CD4-positive, alpha-beta T cell treated with Interleukin-17A for 4 hours (primary cell): ENCODE measurements at places on chromosomes 3 and 15.

- DNase-seq, result no peak
Measured at GRCh38 chr3:129424185-129424841, 4.1 kb downstream of the EFCAB12 start.

GRCh38 chr3:4994823-4995499, 15.7 kb downstream of the BHLHE40 start:
- DNase-seq, result no peak

DNA sequence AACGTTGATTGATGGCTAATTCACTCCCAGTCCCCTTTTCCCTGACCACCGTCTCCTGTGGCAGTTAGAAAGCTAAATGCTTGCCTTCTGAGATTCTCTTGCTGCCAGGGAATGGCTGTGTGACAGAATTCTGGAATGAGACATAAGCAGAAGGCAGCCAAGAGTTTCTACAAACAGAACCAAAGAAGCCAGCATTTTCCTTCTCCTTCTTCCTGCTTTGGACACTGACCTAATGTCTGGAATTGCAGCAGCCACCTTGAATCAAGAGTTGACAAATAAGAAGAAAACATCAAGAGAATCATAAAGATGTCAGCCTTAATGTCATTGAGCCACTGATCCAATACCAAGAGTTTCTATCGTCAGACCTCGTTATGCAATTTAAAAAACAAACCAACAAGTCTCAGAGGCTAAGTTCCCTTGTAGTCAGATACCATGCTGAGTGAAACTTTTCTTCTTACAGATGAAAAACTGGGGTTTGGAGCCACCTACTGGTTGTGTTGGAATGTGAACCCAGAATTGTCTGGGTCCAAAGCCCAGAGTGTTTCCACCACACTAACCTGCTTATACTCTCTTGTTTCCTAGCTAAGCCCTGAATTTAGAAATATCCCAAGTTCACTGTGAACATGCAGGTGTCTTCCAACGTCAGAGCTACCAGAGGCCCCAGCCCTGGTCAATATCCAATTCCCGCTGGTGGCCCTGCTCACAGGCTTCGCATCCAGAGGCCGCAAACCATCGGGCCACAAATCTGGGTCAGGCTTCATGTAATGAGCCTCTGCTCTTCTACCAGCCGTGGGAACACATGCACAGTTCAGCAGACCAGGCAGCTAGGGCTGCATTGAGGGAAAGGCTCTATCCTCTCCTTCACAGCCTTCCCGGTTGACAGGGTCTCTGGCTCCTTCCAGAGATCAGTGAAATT, 42.5 kb downstream of the MCF2L2 start:
- peak; percentile 65 for DNase-seq

- DNase-seq, result peak; percentile 50
Measured at GRCh38 chr15:92158426-92158825, 235.3 kb upstream of the ST8SIA2 start.

- DNase-seq, result no peak
Measured at GRCh38 chr3:153680526-153680925, 440.7 kb upstream of the ARHGEF26 start.

DNA sequence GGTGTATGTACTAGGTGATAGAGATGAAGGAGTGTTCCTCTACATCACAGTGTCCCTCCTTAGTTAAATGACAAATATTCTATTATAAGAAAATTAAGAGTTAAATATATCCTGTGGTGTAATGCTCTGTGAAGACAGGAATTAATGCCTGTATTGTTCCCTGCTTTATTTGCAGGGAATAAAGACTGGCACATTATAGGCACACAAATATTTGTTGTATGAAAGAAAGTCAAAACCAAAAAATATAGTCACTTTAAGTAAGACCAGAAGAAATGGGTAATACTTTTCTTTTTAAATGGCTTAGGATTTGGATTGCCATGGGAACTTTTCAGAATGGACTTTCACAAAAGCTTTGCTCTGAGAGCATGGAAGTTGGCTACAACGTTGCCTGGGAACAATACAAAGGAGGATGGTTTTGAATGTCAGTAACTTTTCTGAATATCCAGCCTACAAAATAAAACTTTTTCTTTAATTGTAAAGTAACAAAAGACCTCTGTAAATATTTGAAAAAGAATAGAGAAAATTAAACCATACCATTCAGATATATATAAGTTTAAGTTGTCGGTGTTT, 158.0 kb upstream of the P2RY1 start:
- DNase-seq, result no peak

DNA sequence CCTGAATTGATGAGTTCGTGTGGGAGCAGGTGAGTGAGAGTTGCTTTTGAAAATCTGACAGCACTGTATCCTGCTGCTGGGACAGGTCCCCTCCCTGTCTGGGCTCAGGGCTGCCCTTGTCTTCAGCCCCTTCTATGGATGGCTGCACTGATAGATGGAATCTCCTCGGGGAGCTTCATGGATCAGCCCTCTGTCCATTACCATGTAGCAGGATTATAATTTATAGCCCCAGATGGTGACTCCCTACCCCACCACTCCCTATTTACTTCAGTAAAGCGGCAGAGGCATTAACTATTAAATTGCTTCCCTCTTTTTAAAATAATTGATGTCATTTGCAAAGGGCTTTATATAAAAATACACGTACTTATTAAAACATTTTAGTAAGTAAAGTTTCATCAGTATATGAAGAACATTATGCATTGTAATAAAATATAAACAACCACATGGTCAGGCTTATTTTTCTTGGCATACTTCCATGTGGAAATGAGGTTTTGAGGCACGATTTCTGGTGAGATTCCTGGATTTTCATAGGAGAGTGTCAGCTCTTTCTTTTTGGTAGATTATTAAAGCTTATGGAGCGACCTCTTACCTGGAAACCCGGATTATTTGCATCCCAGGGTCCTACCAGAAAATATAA, 38.5 kb downstream of the MAP3K13 start:
- DNase-seq, result no peak

DNA sequence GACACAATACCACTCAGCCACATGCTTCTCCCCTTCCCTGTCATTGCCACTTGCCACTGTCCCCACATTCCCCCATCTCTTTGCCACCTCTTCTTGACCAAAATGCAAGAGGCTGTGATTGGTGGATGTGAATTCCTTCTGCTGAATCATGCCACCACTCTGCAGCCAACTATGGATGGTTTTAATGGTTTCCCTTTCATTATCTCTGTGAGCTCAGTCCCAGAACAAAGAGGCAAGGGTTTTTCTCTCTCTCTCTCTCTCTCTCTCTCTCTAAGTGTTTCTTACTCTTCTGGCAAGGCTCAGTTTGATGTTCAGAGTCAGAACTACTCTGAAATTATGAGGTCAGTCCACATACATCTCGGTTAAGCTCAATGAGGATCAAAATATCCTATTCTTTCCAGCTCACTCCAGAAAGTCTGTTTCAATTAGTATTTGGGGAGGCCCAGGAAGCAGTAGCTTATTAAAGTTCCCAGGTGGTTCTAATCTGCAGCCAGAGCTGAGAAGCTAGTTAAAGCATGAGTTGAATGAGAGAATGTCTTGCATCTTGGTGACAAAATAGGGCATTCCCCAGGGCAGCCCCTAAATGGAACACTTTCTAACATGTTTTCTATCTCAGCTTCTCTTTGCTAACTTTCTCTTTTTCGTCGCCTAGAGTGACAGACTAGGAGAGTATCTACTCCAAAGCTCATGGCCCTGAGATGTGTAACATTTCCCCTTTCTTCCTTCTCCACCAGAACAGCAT, 8.5 kb upstream of the ILDR1 start:
- no peak for DNase-seq

- DNase-seq, result peak; percentile 78
Measured at GRCh38 chr15:90902040-90902839, 862 bp upstream of the MAN2A2 start.

DNA sequence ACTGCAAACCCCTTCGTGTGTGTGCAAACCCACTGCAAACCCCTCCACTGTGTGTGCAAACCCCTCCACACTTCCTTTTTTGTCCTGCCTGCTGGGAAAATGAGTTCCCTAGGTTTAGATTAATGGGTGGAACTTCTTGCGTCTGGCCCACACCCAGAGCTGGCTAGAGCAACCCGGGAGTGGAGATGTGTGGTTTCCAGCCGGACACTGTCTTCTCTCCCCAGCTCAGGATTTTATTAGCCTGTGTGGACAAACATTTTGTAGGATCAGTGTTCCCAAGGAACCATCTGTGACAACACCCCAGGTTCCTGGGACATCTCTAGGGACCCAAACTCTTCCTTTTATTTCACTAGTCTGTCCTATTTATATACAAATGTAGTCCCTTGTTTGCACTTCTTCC, 9.6 kb upstream of the LRRK1 start:
- DNase-seq, result no peak

DNA sequence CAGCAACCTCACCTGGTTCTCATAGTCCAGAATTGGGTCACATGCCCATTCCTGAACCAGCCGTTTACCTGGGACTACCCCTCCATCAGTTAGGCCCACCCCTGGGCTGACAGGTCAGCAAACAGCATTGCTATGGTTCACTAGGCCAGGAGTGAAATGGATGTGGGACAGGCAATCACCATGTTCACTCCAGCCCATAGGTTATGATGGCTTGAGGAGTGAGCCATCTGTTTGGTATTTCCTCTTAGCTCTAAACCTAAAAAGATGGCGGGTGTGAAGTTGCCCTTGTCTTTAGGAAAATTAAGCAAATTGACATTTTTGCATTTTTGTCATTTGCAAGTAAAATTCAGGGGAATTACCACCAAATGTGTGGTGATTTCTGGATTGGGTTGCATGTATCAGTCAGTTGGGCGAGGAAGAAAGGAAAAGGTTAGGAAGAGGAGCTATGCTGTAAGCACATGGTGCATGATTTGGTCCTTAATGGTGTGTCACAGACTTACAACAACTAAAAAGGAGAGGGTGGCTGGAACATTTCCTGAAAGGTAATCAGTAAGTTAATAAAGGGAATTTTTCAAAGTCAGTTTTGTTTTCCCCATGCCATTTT, 17.2 kb downstream of the NXPE3 start:
- no peak for DNase-seq

DNA sequence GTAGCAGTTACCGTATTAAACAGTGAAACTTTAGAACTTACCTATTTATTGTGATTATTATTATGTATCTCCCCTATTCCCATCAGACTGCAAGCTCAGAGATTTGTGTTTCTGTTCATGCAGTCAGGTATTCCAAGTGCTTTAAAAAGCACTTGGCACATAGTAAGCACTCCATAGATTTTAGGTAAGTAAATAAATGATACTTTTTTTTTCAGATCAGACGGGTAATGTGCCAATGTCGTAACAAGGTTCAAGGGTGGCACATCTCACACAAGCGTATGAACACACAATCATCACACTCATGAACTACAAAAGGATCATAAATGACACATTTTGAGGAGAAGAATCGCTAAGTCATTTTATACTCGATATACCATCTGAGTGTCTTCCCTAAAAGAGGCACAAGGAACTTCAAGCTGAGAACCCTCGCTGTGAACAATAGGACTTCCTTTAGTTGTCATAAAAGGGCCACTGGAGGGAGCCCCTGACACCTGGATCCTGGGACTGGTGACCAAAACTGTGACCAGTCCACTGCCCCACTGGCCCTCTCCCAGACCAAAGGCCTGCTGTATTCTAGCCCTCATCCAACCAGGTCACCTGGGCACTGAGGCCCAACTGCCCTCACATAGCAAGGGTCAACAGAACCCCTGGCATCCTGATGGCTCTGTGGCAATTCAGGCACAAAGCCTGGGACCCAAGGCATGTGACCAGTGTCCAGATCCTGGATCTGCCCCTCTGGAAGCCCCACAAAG, 32.1 kb downstream of the KIF9 start:
- no peak for DNase-seq

- no peak for DNase-seq
Measured at GRCh38 chr3:134057006-134057653, 27.4 kb upstream of the SLCO2A1 start.

DNA sequence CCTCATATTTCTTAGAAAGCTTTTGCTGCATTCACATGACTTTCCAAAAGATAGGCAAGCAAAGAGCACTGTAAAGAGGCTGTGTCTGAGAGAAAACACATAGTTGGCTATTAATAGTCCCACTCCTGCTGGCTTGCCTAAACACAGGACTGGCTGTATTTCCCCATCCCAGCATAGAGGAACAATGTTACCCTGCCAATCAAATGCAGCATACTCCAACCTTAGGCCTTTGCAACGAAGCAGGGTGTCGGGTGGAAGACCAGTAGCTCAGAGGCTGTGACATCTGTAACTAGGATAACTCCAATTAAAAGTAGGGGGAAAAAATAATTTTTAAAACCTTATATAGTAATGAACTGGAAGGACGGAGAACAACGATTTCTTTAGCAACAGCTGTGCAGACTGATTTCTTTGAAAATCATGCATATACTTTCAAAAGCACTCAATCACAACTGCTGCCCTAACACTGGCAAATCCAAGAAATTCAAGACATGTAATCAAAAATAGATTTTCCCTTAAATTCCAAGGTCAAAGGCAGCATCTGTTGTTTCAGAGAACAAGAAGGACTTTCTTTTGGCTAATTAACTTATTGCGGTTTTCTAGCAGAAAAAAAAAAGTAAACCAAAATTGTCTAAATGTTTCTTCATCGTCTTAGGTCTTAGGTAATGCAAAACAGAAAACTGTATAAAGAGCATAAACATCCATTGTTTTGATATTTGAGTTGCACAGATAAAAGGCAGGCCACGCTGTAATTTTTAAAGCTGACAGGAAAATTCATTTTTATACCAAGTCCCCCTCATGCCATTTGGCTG, 139.3 kb downstream of the TNIK start:
- no peak for DNase-seq

DNA sequence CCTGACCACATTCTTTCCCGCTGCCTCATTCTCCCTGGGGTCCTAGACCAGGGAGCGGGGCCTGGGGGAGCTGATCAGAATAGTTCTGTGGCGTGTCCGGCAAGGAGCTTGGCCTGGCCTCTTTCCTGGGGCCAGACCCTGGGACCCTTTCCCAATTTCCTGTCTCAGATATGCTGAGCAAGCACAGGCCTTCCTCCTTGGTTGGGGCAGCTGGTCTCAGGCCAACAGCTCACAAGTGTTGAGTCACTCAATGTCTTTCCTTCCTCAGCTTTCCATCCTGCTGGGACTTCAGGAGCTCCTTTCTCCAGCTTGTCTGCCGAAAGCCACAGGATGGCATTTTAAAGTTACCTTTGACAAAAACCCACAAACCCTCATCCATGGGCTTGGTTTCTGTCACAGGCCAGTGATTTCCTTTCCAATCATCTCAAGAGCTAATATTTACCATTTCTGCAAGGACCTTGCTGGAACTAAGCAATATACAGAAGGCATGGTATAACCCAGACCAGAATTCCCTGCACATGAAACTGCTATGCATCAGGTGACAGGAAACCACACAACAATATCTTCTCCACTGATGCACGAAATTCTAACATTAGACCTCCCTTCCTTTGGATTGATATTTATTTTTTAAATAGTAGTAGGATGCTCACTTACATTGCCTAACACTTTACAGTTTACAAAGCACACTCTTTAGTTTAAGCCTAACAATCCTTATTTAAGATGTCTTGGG, 19.5 kb upstream of the TIMP4 start:
- no peak for DNase-seq

DNA sequence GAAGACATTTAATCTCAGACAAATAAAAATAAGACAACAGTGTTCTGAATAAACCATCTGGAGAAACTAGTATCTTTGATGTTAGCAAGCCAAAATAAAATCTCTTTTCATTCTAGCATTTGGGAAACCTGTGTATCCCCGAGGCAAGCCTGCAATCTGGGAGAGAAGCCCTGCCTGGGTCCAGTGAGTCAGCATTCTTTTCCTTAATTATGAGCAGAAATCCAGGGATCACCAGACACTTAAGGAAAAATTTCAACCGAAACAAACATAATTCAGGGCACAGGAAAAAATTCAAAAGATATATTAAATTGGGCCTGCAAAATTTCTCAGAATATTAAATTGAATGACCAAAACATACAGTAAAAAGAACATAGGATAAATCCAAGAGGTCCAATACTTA, 4.2 kb downstream of the NCBP2 start:
- DNase-seq, result no peak
